ENCODE measurements at places on chromosomes 7 and 10.

DNA sequence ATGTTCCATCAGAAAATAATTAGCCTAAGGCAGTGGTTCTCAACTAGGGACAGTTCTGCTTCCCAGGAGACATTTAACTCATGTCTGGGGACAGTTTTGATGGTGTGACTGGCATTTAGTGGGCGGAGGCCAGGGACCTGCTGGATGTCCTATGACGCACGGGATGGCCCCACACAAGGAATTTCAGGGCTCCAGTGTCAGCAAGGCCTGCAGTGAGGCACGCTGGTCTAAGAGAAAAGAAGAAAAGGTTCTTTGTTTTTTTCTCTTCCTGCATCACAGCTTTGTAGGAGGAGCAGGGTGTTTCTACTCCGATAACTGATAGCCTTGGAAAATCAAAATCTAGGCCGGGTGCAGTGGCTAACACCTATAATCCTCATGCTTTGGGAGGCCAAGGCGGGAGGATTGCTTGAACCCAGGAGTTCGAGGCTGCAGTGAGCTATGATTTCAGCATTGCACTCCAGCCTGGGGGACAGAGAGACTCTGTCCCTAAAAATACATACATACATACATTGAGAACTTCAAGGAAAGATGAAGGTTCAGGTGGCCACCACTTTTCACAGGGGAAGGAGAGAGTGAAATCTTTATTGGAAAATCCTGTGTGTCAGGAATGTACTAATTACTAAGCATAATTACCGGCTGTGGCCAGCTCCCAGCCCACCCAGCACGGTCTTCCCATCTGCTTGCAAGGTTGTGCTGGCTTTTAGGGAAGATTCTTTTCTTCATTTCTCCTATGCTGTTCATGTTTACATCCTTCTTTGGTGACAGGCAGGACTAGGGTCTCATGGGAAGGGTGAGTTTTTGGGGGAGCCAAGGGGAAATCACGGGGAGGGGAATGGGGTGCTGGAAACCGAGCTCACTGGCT, 150.4 kb downstream of the ACTR3B start:
- no peak for DNase-seq

DNA sequence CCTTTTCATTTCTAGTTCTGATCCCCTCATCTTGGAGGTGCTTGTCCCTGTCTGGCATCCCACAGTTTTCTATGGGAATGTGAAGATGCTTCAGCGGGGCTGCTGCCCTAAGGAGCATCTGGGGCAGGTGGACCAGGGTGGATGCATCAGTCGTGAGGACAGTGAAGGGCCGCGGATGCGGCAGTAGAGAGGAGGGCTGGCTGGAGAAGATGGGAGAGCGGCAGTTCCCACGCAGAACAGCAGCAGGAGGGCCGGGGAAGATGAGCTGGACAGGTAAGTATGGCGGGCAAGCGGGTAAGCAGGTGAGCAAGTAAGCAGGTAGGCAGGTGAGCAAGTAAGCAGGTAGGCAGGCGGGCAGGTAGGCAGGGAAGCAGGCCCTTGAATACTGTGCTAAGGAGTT, 48.9 kb downstream of the ASB13 start:
- DNase-seq: no peak

DNA sequence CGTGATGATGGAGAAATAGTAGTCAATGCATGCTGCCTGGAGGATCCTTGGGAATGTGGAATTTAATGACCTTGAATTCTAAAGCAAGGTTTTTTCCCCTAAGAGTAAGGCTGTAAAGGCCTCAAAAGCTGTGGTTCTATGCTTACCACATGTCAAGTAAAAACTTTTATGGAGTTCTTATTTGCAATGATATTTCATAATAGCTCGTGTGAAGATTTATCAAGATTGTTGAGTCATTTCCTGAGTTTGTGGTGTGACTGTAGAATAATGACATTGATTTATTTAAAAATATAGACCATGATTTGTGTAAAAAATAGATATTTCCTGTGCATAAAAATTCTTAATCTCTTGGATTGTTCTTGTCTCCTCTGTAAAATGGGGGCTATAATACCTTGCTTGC, 67.5 kb upstream of the SORCS1 start:
- no peak for DNase-seq

DNA sequence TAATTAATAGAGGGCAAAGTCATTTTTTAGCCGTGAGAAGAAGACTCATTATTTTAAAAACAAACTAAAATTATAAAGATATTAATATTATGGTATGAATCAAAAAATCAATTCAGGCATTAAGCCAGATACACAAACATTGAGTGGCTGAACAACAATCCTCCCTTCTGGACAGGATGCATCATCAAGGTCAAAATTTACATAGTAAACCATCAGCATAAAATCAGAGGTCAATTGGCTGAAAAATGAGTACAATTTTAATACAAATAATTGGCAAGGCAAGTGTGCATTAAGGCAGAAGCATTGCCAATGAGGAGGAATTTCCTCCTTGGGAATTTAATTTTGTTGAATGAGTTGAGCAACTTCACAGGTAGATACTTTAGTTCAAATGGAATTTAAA, 108.2 kb downstream of the PCLO start:
- DNase-seq: no peak
